ENCODE measurements at places on chromosomes 11 and 22. TPM values are rescaled to one million over a fixed set of nuclear protein-coding genes. Genes with fewer than 3 reads are reported as not detected.

DNA sequence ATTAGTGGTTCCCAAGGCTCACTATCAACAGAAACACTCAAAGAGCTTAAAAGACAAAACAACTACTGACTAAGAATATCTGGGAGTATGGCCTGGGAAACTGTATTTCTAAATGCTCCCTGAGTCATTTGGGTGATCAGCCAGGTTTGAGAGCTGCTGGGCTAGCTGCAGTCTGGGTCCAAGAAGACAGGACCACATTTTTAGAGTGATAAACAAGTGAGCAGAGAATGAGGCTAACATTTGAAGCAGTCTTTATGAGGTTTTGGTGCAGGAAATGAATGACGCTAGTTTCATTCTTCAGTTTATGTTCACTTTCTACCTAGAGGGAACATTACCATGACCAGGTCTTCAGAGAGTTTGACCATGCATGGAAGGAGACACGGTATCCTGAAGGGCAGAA, 97.7 kb downstream of the TEAD1 start:
- no peak for DNase-seq

- no peak for DNase-seq
Observed at GRCh38 chr22:30276039-30276438, 9.4 kb upstream of the OSM start.

GRCh38 chr11:117564321-117564720, 232.7 kb downstream of the DSCAML1 start:
- no peak for DNase-seq

GRCh38 chr11:2728663-2729332, 29.0 kb upstream of the KCNQ1OT1 start:
- no peak for DNase-seq

- DNase-seq: no peak
Observed at GRCh38 chr22:37994982-37995381, 10.6 kb upstream of the SOX10 start.

GRCh38 chr11:1202154-1202775, 20.6 kb upstream of the MUC5B start:
- DNase-seq: no peak

DNA sequence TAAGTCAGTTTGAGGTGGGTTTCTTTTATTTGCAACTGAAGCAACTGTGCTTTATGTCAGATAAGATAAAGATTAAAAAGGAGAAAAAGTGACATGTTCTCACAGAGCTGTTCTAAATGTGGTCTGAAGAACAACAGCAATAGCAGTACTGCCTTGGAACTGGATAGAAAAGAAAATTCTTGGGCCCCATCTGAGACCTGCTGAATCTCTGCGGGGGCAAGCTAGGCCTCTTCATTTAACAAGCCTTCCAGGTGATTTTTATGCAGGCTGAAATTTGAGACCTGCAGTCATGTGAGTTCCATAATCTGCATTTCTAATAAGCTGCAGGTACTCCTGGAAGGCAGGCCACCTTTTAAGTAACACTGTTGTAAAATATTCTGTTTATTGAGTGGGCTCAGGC, 91.4 kb upstream of the CTSC start:
- no peak for DNase-seq

DNA sequence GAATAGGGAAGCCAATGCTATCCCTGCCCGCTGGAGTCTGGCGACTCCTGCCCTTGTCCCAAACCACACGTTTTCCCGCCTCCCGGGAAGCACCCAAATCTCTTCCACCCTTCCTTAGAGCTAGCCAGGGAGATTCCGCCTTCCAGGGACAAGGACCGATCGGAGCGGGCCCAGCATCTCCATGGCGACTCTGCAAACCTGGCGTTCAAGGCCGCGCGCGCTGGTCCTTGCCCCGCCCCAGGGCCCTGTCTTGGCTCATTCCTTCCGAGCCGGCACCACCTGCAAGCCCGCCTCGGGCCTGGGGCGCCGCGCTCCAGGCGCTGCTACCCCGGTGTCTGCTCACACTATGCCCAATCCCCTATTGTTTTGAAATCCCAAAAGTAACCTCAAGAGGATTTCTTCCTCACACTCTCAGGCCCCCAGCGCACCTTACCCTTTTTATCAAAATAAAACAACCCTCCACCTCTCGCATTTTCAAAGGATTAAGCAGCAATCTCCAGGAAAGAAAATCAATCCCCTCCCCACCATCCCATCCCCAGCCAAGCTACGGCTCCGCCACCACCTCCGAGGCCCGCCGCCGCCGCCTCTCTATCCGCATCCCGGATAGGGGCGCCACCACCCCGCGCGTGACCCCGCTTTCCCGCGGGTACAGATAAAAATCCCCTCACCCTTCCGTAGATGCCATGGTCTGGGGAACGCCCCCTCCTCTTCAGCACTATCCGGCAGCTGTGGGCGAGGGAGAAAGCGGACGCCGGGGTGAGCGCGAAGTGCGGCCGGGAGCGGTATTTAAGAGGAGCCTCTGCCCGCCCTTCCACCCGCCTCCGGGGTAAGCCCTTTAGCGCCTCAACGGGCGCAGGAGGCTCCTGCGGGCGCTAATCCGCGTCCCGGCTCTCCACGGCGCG, 825 bp downstream of the SLC1A2 start:
- no peak for DNase-seq

DNA sequence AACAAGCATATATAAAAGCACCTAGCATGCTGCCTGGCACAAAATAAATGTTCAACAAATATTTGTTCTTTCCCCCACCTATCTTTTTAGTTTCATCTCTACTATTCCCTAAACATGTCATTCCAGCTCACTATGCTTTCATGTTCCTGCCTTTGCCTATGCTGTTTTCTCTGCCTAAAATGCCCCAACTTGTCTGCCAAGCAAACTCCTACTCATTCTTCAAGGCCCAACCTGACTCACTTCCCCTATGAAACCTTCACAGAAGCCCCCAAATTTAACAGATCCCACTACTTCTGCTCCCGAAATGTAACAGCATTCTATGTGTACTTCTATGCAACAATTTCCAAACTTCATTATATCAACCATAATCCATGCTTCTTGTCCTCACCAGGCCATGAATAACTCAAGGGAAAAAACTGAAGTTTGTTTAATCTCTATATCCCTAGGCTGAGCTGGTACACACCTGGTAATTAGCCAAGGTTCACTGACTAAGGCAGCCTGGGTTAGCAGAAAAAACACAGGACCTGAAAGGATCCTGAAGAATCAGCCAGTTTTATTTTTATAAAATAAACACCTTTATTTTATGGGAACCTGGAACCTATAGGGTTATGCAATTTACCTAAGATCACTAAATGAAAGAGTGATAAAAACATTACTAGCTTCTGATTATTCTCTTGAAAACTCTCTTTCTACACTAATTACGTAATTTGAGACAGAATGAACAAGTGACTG, 72.2 kb downstream of the PAK1 start:
- no peak for DNase-seq

DNA sequence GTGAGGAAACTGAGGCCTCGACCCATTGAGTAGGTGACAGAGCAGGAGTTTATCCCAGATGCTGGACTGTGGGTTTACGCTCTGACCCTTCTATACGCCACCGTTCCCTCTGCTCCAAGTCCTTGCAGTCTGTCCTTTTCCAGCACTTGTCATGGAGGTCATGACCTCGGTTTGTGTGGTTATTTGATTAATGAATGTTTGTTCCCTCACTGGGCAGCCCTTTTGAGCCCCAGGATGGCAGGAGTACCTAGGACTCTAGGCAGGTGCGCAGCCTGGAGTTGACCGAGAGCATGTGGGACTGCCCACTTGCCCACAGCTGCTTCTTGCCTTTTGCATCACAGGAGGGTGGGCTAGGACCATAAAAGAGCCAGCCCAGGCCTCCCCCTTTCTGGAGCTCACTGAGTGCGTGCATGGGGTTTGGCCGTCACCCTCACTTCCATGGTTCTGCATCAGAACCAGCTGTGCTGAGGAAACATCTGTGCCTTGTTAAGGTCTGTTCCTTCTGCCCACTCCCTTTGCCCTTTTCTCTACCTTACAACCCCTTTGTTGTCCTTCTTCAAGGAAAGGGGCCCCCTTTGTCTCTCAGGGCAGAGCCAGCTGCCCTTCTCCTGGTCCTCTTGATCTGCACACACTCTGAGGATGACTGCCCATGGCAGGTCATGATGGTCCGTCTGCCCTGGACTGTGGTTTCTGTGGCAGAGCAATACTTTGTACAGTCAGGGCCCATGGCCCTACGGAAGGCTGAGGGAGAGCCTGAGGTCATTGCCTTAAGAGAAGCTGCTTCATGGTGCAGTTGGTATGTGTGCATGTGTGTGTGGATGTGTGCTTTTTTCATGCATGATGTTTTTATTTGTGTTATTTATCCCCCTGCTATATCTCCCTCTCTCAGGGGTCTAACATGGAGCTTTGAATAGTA, 38.2 kb downstream of the BMAL1 start:
- DNase-seq: no peak

GRCh38 chr11:28009388-28009787, 98.6 kb downstream of the KIF18A start:
- no peak for DNase-seq

The ST3GAL4 gene
- polyA plus RNA-seq: 21.9 TPM

The KDM4D gene
- 2.3 TPM for polyA plus RNA-seq

The EIF3M gene
- polyA plus RNA-seq: 738 TPM

The SLC37A2 gene
- 1.7 TPM for polyA plus RNA-seq

The F2 gene
- polyA plus RNA-seq: 0.70 TPM
